Thymus (tissue), 14 donors: ENCODE measurements at places on chromosomes 1 and 21.

DNA sequence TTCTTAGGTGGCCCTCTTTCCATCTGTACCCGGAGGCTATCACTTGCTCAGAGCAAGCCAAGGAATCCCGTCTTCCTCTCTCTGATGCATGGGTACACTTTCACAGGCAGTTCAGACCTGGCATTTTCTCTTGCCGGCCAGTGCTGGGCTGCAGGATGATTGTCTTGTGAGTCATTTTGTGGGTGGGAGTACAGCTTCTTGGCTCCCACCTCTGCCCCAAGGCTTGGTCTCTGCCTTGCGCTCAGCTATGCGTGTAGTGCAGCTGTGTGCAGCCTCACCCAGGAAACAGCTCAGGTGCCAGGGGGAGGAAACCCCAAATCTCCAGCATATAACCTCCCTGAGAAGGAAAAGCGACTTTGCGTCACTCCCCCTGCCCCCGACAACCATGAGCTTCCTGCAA is 3.9 kb upstream of the AJAP1 start:
- DNase-seq = no peak

GRCh38 chr1:209326076-209326475 is 257.4 kb upstream of the CAMK1G start:
- no peak for DNase-seq

- DNase-seq = no peak
Observed at GRCh38 chr1:159181328-159182024, 10.1 kb downstream of the CADM3 start.

- no peak for DNase-seq
Observed at GRCh38 chr1:3348196-3348865, 106.1 kb upstream of the ARHGEF16 start.

GRCh38 chr1:12078938-12079861 is 16.1 kb downstream of the TNFRSF8 start:
- no peak for DNase-seq

- no peak for DNase-seq
Observed at GRCh38 chr1:215878128-215878527, 311.0 kb downstream of the KCTD3 start.

DNA sequence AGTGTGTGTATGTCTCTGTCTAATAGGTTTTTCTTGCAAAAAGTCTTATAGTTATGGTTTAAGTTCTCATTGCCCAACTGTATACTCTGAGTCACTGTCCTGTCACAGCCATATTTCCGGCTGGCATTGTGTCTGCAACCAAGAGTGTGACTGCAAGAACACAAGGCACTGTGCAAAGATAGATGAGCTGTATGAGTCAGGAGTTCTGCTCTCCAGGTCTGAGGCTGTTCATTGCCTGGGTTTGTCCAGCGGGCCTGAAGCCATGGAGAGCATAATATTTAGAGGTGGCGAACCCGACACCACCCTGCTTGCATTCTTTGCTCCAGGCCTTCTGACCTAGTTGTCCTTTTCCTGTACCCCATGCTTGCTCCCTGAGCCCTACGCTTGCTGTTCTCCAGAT is 50.9 kb upstream of the CNIH3 start:
- DNase-seq = no peak

DNA sequence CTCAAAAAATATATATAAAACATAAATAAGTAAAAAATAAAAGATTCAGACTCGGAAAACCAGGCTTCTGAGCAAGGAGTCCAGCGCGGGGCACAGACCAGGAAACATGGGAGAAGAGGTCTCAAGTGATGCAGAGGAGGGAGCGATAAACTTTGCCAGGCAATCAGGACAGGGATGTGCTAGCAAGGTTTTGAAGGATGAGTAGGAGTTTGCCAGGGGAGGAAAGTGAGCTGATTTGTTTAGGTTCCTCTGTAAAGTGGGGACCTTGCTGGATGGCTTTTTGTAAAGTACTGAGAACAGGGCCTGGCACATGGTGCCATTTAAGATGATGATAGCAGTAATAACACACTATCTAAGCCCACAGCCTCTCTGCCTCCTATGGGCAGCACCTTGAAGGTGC is 86.1 kb downstream of the SPSB1 start:
- DNase-seq = no peak

- no peak for DNase-seq
Observed at GRCh38 chr1:62796221-62796620, 12.3 kb downstream of the ATG4C start.

GRCh38 chr1:229567109-229567868 is 8.8 kb upstream of the ABCB10 start:
- no peak for DNase-seq

- DNase-seq = no peak
Observed at GRCh38 chr1:97502360-97502759, 418.5 kb downstream of the DPYD start.

DNA sequence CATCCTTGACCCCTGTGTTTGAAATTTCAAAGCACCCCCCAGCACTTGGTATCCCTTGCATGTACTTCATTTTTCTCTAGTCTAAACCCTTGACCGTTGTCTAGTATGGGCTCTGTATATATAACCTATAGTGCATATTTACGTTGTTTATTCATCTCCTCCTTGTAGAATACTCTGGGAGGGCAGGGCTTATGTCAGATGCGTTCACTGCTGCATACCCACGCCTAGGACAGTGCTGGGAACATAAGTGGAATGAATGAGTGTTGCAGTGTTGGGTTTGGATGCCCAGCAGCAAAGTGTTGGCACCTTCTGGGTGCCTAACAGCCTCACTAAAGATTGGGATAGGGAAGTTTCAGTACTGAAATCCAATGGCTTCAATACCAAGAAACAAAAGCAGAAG is 17.6 kb upstream of the BLACAT1 start:
- no peak for DNase-seq
